ENCODE measurements at places on chromosomes 16 and 17. TPM values are rescaled to one million over a fixed set of nuclear protein-coding genes. Genes with fewer than 3 reads are reported as not detected.

Gene NATD1
- total RNA-seq: 1.9 TPM

Gene ZNF423
- 3.9 TPM for total RNA-seq

Gene ASGR2
- total RNA-seq: not detected

Gene TPSG1
- total RNA-seq: not detected

GRCh38 chr16:48608452-48608851, 1.5 kb downstream of the N4BP1 start:
- DNase-seq: no peak

GRCh38 chr17:50027172-50027880, 28.6 kb upstream of the ITGA3 start:
- no peak for DNase-seq

GRCh38 chr17:70804161-70804560, 634.8 kb downstream of the KCNJ2 start:
- no peak for DNase-seq

- no peak for DNase-seq
Observed at GRCh38 chr17:29591146-29591736, 1.7 kb upstream of the ANKRD13B start.

GRCh38 chr17:82962163-82962720, 117.2 kb upstream of the METRNL start:
- no peak for DNase-seq

DNA sequence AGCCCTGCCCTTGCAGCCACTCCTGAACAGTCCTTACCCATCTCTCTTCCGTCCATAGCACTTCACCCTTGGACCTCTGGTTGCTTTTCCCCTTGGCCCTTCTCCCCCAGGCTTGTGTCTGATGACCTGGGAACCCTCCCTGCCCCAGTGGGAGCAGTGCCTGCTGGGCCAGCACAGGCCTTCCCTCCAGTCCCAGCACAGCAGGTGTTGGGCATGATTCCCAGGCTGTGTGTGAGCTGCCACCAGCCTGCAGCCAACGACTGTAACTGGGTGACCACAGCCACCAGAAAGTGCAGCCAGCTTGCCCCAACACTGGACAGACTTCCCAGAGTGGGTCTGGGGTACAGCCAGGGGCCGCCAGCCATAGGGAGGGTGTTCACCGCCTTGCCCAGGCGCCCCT, 30.0 kb downstream of the CRAMP1 start:
- DNase-seq: no peak

DNA sequence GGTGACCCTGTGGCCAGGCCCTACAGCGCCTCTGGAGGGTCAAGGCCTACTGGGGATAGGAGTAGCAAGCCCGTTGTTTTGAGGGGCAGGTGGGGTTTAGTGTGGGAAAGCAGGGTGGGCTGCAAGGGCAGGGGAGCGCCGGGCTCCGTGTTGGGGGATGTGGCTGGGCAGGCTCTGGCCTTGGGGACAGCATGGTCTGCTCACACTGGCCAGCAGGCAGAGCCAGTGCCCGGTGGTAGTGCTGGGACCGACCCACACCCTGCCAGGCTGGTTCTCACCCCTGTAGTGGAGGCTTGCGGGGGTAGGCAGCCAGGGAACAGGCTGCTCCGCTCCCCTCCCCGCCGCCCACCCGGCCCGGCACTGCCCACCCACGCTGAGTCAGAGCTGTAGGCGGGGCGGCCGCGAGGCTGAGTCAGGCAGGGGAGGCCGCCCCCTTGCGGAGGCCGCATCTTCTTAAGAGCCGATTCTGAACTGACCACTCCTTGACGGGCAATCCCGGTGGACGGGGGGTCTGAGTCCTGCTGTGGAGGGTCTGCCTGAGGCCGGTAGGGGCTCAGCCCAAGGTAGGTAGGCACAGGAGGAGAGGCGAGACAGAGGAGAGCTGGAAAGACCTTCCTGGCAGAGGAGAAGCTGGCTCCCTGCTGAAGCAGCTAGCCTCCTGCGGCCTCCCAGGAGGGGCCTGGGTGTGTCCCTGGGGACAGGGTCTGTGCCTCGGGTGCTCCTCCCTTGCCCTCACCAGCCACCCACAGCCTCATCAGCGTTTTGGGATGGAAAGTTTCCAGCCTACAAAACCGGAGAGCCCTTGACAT, 62.4 kb downstream of the BAIAP2 start:
- DNase-seq: no peak

All from dermis microvascular lymphatic vessel endothelial cell (primary cell).